ENCODE measurements at places on chromosomes 7 and 10. TPM values are rescaled to one million over a fixed set of nuclear protein-coding genes. Genes with fewer than 3 reads are reported as not detected.

The FAM171A1 gene
- polyA plus RNA-seq = 9.2 TPM

DNA sequence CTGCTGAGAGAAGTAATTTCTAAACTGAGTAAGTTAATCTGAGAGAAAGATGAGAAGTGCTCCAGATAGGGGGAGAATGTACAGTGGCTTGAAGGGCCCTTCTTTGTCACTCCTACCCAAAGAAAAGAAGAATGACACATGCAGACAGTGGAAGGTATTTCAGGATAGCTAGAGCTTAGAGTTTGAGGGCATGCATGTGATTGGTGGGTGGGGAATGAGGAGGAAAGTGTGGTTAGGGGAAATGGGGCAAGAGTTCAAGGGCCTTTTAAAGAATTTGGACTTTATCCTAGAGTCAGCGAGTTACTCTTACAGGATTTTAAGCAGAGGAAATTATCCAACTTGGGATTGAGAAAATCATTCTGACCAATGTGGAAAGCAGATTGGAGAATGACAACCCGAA lies 50.0 kb downstream of the ANLN start:
- DNase-seq = no peak

The CDK14 gene
- polyA plus RNA-seq = 19.5 TPM

GRCh38 chr7:91598791-91599190 lies 281.7 kb downstream of the MTERF1 start:
- no peak for DNase-seq

The COL17A1 gene
- polyA plus RNA-seq = 17.1 TPM

The DNAJC9 gene
- 18.3 TPM for polyA plus RNA-seq

The IGF2BP3 gene
- 17.8 TPM for polyA plus RNA-seq

The LMTK2 gene
- 16.1 TPM for polyA plus RNA-seq

The TAS2R4 gene
- polyA plus RNA-seq = 0.71 TPM

DNA sequence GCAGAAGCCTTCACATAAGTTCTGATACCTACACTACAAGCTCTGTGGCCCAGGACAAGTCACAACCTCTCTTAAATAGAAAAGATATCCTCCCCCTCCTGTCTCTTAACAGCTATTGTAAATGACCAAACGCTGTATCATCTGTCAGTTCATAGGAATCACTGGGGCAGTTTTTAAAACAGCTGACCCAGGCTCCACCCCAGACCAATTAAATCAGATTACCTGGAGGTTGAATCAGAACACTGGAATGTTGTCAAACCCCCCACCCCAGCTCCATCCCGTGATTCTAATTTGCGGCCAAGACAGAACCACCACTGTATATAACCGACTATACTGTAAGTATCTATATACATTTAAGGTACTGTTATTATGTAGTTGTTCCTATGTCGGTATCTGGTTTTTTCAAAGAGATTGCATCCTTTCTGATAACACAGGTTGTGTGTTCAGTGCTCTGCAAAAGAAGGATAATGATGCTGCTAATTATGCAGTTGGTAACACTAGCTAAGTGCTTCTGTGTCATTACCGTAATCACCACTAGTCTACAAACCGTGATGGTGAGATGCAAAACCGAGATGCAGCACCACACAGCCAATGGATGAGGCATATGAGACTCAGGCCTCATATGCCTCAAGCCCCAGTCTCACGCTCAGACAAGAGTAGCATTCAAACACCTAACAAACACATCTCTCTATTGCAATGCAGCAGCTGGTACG lies 47.4 kb downstream of the TNS3 start:
- no peak for DNase-seq

DNA sequence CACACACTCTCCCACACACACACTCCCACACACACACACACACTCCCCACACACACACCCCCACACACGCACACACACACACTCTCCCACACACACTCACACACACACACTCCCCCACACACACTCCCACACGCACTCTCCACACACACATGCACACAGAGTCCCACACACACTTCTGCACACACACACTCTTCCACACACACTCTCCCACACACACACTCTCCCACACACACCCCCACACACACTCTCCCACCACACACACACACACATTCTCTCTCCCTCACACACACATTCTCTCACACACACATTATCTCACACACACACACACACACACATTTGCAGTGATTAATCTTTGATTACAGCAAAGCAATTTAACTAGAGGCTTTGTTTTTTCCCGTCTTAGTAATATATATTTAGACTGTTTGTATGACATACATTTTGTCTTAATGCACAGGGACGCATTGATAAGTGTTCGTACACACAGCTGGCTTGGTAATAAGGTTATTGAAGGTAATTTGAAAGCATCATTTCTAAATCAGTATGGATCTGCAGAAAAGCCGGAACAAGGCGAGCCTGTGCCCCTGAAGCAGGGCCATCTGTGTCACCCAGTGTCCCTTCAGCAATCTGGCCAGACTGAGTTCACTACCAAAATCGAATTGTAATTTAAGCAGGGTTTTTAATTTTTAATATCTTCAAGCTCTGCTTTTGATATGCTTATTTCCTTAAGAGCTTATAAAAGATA lies 69.9 kb upstream of the SH2B2 start:
- no peak for DNase-seq

DNA sequence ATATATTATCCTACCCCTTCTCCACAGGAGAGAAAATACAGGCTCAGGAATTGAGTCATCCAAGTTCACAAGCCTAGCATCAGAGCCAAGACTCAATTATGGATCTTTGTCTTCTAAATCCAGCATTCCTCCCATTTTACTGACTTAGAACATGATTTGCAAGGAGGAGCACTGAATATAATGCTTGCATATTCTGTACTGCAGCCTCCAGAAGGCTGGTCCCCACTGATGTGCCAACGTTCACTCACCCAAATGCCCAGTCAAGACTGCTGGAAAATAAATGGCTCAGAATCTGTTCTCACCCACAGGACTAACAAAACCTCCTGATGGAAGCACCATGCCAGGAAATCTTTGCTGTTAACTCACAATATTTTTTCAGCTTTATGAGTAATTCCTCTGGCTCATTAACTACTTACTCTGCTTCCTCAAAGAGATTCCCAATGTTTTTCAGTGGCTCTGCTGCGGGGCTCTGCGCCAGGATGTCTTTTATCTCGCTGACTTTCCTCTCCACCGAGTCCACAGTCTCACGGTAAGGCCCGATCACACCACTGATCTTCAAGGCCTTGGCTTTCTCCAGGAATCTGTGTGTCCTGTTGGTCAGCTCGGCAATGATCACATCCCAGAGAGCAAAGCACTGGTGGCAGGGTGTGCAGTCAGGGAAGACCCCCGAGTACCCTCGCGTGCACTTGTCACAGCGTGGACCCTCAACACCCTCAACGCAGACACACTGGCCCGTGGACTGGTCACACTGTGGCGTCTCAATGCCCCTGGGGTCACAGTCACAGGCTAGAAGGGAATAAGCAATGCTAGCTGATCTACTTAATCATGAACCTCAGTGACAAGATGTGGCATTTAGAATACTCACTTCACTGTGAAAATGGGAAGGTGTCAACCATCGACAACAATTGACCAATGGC lies 48.8 kb downstream of the DLD start:
- DNase-seq = peak; percentile 62

The INTS1 gene
- polyA plus RNA-seq = 142 TPM

The SLC25A40 gene
- polyA plus RNA-seq = 18.0 TPM

The FZD1 gene
- 5.9 TPM for polyA plus RNA-seq

GRCh38 chr7:146591976-146592375 lies 475.4 kb downstream of the CNTNAP2 start:
- DNase-seq = no peak

GRCh38 chr10:110118891-110119621 lies 88.3 kb upstream of the MXI1 start:
- DNase-seq = no peak

GRCh38 chr10:131478377-131478989 lies 167.0 kb upstream of the TCERG1L start:
- DNase-seq = no peak

The FFAR4 gene
- polyA plus RNA-seq = 1.3 TPM

The VAX1 gene
- polyA plus RNA-seq = 0.47 TPM

The GPR15LG gene
- not detected for polyA plus RNA-seq

GRCh38 chr10:74585231-74586087 lies 240.9 kb upstream of the KAT6B start:
- DNase-seq = no peak

The ST7 gene
- polyA plus RNA-seq = 25.3 TPM

DNA sequence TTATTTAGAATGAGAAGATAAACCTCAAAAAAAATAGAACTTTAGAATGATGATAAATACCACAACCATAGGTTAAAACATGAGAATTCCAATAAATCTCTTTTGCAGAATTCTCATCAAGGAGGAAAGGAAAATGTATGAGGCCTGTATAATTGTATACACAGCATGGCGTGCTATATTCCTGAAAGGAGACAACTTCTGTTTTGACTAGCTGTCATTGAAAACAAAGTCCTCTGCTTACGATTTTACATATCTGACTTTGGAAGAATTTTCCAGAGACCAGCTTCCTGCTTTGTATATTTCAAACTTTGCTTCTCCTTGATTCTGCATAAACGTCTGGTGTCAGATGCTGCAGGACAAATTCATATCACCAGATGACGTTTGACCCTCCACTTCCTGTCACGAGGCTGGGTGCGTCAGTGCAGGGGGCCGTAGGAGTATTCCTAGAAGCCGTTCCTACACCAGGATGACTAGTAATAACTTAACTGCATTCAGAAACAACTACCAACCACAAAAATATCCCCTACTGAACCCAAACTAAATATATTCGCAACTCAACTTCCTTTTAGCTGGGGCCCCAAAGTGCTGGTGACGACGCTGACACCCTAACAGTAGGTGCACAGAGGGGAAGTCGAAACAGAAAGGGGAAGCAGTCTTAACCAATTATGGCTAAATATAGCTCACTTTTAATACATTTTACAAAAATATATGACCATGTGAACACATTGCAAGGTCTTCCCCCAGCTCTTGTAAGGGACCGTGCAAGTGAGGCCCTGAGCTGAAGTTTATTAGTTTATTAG lies 178.6 kb upstream of the INHBA start:
- no peak for DNase-seq

- no peak for DNase-seq
These were observed 2.2 kb upstream of the TSPAN12 start for GRCh38 chr7:120860156-120860555.

The ING3 gene
- 14.7 TPM for polyA plus RNA-seq

DNA sequence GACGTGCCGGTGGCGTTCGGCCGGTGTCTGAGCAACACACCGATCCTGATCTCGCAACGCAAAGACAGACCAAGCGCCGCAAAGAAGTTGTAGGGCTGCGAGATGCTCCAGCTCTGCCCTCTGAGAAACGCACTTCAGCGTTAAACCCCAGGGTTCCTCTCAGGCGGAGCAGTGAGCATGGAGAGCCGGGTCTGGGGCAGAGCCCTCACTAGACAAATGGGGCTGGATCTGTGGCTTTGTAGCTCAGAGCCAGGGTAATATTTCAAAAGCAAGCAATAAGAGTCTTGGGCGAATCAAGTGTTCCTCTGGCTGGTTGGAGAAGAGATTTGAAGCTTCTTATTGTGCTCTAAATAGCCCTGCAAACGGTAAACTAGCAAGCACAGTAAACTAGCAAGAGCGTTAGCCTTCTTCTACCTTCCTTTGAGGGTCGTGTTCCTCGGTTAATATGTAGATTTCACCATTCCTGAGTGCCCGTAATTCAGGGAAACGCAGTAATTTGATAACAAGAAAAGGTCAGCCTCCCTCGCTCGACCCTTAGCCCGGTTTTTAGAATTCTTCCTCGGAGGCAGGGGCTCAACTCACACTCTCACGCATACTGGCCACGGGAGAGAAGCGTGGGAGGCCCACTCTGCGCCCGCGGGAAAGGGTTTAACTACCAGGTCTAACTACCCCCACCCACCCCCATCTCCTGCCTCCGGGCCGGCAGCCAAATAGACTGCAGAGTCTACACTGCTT lies 6.7 kb downstream of the SKAP2 start:
- peak; percentile 31 for DNase-seq

DNA sequence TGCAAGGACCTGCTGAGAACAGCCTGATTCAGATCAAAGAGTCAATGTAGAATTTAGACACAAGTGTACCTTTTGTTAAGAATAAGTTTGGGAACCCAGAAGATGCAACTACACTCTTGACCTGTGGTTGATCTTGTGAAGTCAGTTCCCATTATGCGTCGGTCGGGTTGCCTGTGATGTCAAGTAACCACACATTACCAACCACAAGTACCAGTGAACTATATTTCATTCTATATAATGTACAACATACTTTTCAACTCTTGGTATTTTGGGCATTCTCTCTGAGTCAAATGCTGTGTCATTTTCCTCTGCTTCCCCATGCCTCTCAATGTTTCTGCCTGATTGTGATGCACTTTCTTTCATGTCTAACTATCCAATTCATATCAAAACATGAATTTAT lies 426.2 kb downstream of the ETV1 start:
- DNase-seq = no peak

The BTBD16 gene
- polyA plus RNA-seq = 21.3 TPM

The GATA3 gene
- 0.50 TPM for polyA plus RNA-seq

The DPCD gene
- polyA plus RNA-seq = 267 TPM

DNA sequence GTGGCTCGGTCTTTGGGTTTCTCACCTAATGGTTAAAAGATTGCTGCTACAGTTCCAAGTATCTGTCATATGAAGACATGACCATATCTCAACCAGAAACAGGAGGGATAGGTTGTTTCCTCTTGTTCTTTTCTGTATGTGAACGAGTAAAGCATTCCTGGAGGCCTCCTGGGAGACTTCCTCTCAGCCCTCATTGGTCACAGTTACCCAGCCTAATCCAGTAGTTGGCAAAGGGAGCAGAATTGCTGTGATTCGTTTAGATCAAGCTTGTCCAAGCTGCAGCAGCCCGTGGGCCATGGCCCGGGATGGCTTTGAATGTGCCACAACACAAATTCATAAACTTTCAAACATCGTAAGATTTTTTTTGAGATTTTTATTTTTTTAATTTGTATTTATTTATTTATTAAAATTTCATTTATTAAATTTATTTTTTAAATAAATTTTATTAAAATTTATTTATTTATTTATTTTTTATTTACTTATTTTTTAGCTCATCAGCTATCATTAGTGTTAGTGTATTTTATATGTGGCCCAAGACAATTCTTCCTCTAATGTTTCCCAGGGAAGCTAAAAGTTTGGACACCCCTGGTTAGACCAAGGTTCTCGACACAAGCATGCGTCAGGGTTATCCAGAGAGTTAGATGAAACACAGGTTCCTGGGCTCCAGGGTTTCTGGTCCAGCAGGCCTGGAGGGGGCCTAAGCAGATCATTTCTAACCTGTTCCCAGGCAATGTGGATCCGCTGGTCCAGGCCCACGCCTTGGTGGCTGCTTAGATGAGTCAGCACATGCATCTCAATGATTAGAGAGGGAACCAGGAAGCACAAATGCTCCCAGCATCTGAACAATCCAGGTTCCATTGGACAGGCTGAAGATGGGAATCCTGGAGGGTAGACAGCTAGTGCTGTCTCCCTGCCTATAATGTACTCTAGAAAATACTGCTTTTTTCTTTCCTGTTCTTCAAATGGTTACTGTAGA lies 25.6 kb downstream of the CDC123 start:
- no peak for DNase-seq

Data from testis (tissue), 5 donors.